ENCODE measurements at places on chromosomes 1 and 21.

- no peak for DNase-seq
Observed at GRCh38 chr1:119739150-119739549, 27.4 kb downstream of the PHGDH start.

GRCh38 chr1:101410048-101410878 is 173.4 kb downstream of the S1PR1 start:
- DNase-seq, result peak; percentile 25

GRCh38 chr1:29355375-29355774 is 119.1 kb downstream of the PTPRU start:
- no peak for DNase-seq

DNA sequence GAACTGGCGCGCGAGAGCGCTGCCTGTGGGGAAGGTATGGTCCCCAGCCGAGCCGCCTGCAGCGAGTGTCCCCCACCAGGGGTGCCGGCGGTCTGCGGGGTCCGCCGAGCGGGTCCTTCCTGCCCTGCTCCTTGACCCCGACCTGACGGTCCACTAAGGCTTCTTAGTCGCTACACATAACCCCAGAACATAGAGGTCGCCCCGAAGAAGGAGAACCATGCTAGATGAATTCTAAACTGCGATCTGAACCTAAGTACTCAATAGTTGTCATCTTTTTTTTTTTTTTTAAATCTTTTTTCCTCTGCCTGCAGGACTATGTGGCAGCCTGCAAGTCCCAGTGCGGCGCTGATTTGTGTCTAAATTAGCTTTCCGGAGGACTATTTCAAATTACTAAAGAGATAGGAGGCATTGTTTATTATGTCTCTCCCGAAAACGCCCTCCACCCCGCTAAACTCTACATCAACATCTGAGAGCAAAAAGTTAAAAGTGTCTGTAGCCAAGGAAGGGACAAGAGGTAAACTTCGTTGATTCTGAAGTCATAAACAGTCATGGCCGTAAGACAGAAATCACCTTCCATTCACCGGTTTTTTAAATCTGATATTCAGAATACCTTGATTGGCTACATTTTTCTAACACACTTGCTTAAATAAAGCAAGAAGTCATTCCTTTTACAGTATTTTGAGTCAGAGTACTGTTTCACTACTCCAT is 476 bp downstream of the AXDND1 start:
- no peak for DNase-seq

GRCh38 chr21:41418393-41418792 is 7.6 kb upstream of the MX1 start:
- no peak for DNase-seq

GRCh38 chr1:12434174-12434573 is 183.8 kb downstream of the DHRS3 start:
- DNase-seq, result no peak

GRCh38 chr1:206032380-206033140 is 8.9 kb upstream of the CTSE start:
- DNase-seq, result no peak

DNA sequence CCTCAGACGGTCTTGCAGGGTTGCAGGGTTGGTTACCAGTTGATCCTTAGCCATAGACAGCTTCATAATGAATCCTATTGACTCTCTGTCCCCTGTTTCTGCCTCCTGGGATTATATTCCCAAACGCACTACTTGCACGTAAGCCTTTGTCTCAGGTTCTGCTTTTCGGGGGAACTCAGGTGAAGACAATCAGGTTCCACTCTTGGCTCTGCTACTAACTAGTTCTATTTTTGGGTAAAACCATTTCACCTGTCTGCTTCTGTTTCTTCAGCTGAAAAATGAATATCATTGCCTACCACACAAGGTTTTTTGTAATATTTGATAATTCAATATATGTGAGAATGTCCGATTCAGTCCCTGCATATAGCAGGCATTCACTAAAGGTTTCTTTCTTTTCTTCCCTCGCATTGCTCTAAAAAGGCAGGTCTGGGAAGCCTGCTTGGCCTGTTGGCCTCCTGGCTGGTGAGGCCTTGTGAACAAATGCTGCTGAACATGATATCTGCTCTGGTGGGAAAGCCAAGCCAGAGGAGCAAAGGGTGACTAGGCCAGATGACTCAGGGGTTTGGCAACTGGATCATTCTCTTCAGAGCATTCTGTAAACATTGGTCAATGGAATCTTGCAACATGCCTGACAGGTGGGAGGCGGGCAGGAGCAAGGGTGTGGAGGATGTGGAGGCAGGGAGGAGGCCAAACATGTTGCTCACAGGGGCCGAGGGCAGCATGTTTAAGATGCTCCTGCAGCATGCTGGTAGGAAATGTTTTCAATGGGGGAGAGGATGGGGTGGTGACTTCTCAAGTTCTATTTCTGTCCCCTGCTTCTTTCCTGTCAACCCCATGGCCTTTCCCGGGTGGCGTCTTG is 23.8 kb downstream of the IER5 start:
- DNase-seq, result no peak
